GOT3 (cell line): ENCODE measurements at places on chromosomes 6 and 20.

DNA sequence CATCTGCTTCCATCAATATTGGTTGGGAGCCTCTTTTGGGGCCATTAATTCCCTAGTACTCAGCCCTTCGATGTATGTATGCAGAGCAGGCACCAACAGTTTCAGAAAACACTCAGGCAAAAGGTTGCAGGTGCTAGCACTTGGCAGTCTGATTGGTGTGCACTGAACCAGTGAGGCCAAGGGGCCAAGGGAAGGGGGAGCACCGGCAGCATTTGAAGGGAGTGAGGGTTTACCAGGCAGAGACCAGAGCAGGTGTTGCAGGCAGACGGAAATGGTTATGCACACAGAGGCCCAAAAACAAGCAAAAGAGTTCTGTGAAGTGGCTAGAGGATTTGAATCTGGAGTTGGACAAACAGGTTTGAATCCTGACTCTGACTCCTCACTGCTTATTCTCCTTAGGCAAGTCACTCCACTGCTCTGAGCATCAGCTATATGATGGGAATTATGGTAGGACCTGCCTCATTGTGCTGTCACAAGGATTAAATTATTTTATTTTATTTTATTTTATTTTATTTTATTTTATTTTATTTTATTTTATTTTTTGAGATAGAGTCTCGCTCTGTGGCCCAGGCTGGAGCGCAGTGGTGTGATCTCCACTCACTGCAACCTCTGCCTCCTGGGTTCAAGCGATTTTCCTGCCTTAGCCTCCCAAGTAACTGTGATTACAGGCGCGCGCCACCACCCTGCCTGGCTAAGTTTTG is 58.1 kb upstream of the SHLD1 start:
- DNase-seq = no peak

DNA sequence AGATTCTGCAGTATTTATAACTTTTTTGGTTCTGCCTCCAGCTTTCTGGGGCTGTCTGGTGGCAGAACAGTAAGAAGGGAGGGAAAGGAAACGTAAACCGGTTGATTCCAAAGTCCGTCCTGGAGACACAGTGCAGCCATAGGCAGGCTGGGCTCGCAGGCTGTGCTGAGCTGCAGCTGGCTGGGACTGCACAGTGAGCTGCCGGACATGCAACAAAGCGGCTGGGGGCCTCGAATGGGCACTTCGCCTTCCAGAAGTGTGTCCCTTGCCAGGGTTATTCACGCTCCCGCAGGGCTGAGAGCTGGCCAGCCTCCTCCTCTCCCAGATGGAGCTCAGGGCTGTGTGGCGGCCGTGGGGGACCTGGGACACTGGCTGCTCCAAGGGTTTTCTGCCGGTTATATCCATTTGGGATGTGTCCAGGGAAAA is 78.1 kb upstream of the CD93 start:
- DNase-seq = no peak

GRCh38 chr6:24227556-24227955 is 101.5 kb downstream of the NRSN1 start:
- no peak for DNase-seq

- DNase-seq = no peak
Measured at GRCh38 chr6:76792394-76792793, 670.9 kb downstream of the HTR1B start.

GRCh38 chr6:41222045-41222444 is 6.1 kb upstream of the TREML4 start:
- DNase-seq = no peak
